Lower lobe of right lung (tissue), 2 donors: ENCODE measurements at places on chromosomes 7 and 10. TPM values are rescaled to one million over a fixed set of nuclear protein-coding genes. Genes with fewer than 3 reads are reported as not detected.

The ANK3 gene
- 75.9 TPM for total RNA-seq

GRCh38 chr7:104371980-104372357 is 43.6 kb downstream of the LHFPL3 start:
- no peak overlapping the region for H3K27ac ChIP-seq
- no peak for DNase-seq
- H3K4me1 ChIP-seq = no peaks in the 10 kb centered on the region
- no peak overlapping the region for H3K4me3 ChIP-seq

- no peak overlapping the region for H3K27ac ChIP-seq
- H3K4me1 ChIP-seq = no peaks in the 10 kb centered on the region
- no peak for DNase-seq
- no peak overlapping the region for H3K4me3 ChIP-seq
- H3K27me3 ChIP-seq = no peaks in the 10 kb centered on the region
Observed at GRCh38 chr7:135414850-135415439, 95.0 kb downstream of the CNOT4 start.

The CAV2 gene
- total RNA-seq = 143 TPM

- H3K4me1 ChIP-seq = no peaks in the 10 kb centered on the region
- no peak overlapping the region for H3K27ac ChIP-seq
- no peak for DNase-seq
- no peak overlapping the region for H3K4me3 ChIP-seq
- no peaks in the 10 kb centered on the region for H3K36me3 ChIP-seq
Observed at GRCh38 chr7:16399265-16399831, 22.0 kb downstream of the CRPPA start.
